ENCODE measurements at places on chromosomes 6 and 20.

GRCh38 chr6:84227044-84227433 is 404 bp downstream of the CEP162 start:
- DNase-seq, result no peak

- no peak for DNase-seq
Observed at GRCh38 chr20:43283126-43283525, 93.4 kb upstream of the PTPRT start.

DNA sequence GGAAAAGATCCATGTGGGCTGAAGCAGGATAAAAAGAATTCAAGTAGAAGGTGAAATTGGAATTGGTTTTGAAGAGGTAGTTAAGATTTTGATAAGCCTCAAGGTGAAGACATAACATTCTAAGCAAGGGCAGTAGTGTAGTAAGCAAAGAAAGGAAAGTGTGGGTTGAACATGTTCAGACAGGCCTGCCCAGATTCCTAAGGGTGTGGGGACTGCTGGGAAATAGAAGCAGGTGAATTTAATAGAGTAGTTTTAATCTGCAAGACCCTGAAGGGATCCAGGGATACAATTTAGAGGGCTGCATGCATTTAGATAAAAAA is 19.1 kb downstream of the TAB2 start:
- no peak for DNase-seq

DNA sequence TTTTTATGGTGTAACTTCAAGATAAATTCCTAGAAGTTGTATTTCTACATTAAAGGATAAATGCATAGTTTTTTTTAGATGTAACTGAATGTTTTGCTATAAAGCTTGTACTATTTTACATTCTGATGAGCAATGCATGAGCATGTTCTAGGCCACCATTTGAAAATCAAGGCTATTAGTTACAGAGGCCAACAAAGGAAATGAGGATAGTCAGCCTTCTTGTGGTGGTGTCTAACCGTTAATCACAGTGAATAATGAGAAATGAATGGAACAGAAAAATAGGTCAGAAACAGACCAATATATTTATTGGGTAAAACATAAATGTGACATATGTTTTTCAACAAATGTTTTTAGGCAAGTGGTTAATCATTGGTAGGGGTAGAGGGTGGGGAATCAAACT is 37.6 kb upstream of the L3MBTL3 start:
- no peak for DNase-seq

GRCh38 chr6:85569323-85569722 is 24.3 kb downstream of the SNX14 start:
- no peak for DNase-seq

DNA sequence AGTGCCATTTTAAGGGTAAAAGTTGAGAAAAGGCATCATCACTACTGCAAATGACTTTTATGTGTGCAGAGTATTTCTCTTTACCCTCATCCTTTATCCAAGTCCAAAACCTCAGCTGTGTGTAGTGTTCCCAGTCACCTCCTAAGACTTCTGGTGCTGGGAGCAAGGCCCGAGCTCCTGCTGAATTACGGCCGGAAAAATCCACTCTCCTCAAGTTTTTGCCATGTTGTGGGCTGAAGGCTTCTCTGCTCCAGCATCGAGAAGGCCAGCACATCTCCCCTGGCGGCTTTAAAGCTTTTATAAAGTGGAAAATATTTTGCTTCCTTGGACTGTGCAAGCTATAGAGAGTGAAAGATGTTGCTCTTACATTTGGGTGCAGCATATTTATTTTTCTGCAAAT is 153.2 kb upstream of the THBS2 start:
- no peak for DNase-seq

DNA sequence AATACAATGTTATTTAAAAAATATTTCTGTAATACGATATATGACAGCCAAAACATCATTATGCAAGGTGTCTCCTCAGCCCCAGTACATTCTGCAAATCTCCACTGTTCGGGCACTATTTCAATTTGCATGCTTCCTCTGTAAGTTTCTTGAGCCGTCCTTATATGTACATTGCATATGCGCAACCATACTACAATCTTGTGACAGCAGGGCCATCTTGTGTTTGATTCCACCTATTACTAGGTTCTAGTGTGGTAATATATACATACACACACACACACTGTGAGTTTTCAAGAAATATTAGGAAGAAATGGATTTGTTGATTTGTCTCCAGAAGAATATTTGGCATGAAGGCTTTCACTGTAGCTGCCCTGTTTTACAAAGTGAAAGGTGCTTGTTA is 9.8 kb downstream of the LYRM4 start:
- no peak for DNase-seq

DNA sequence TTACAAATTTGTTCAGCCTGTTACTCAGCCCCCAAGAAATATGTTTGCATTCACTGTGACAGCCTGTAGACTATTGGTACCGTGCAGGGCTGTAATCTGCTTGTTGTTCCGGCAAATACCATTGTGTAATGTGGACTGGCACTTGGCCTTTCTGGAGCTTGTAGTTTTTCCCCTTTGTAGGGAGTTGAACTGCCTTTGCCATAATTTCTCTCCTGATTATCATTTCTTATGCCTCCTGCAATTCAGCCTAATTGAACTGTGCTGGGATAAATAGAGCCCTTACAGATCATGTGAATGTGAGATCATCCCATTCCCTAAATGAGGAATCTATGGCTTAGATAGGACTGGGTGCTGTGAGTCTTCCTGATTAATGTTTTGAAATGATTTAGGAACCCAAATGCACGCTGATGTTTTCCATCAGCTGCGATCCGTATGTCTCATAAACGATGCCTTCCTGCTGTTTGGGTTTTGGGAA is 185.1 kb downstream of the JARID2 start:
- DNase-seq, result no peak

DNA sequence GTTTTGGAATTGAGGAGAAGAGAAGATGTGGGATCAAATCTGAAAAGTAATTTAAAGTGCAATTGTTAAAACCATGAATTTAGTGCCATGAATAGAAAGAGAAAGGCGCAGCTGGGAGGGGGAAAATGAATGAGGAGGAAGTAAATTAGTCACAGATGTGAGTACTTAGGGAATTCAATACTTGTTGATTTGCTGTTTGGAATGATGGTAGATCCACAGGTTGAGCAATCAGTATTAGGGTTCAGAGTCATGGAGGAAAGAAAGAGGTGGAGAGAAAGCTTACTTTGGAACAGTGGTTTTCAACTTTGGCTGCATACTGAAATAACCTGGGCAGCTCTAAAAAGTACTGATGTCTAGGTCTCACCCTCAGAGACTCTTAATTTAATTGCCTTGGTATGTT is 229.7 kb upstream of the ASCC3 start:
- no peak for DNase-seq

All from 8988T (cell line).